ENCODE measurements at places on chromosomes 6 and 20. TPM values are rescaled to one million over a fixed set of nuclear protein-coding genes. Genes with fewer than 3 reads are reported as not detected.

SIM1 gene
- not detected for total RNA-seq

DNA sequence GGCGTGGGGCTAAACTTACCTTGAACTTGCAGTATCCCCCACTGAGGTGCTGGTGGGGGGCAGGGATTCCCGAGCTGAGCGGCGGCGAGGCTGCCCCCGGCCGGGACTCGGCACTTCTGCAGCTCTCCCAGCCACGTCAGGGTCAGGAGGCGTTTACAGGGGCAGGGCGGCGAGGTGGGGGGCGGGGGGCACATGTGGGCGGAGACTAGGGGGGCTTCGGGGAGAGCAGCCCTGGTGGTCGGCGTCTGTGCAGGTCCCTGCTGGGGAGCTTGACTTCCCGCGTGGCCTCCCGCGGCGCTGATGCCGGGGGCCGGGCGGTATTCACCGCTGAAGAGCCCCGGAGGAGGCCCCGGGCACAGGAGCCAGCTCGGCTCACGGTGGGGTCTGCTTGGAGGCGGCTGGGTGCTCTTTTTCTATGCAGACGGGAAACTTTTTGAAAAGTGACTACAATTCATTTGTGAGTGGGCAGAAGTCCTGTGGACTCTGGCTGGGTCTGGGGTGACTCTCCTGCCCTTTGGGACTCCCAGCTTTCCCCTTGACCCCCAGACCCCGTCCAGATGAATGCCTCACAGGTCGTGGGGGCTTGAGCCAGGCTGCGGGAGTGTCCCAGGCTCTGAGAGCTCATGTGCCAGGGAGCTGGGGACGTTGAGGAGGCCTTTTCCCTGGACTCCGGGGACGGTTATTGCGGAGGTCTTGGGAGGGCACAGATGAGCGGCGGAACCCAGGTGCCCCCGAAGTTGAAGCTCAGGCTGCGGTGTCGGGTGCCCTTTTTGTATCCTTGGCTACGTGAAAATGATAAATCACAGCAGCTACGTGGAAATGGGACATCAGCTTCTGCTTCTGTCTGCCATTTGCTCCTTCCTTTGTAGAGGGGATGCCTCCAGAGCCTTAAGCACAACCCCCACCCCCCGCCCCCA is 75.9 kb upstream of the GATA5 start:
- DNase-seq = peak; percentile 71

NFKBIL1 gene
- 33.2 TPM for total RNA-seq

DNA sequence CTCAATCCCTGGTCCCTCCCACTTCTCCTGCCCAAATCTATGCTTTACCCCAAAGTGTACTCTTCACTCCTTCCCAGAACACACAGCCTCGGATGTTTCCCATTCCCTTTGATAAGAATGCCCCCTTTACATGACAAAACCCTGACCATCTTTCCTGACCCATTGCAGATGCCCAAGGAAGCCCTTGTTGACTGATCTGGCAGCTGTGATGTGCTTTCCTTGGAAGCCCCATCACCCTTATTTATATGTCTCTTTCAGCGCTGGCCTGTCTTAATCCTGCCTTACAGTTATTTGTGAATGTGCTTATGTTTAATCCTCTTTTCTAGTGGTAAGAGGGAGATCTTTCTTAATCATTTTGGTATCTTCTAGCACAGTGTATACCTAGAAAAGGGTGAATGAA is 523.1 kb downstream of the CD83 start:
- DNase-seq = peak; percentile 29

SLC22A3 gene
- 23.9 TPM for total RNA-seq

GRCh38 chr6:15905488-15906419 is 223.1 kb upstream of the MYLIP start:
- DNase-seq = no peak

DNA sequence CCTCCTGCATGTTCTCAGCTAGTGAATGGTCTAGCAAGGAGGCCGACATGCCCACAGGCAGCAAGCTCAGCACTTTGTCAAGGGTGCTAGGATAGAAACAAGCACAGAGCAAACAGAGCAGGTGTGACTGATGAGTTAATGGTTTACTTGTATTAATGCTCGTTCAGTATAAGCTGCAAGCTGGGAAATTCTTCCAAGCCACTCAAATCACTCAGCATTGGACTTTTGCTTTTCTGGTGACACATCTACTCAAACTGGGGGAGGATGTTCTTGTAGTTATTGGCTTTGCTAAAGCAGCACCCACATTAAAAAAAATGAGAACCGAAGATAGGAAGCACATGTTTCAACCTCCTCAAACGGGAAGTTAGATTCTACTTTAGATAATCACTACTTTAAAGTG is 43.1 kb upstream of the NEDD9 start:
- no peak for DNase-seq

- DNase-seq = peak; percentile 71
Observed at GRCh38 chr6:130760006-130760405, 67.2 kb upstream of the SMLR1 start.

GRCh38 chr6:133895573-133896343 is 6.8 kb downstream of the TCF21 start:
- peak; percentile 69 for DNase-seq

DNA sequence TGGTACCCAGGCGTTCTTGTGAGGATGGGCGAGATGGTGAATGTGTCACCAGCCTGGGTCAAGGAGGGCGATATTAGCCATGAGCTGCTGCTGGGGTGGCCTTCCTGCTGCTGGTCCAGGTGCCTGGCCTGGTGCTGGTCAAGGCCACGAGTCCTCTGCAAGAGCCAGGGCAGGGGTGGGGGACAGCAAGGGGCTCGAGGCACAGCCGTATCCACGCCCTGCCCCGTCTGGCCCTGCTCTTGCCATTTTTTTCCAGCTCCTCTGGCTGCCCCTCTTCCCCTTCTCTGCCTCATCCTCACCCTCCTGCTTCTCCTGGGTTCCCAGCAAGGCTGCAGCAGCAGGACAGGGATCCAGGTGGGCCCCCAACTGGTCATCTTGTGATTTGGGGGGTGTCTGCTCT is 51.2 kb downstream of the CDH4 start:
- no peak for DNase-seq

DNA sequence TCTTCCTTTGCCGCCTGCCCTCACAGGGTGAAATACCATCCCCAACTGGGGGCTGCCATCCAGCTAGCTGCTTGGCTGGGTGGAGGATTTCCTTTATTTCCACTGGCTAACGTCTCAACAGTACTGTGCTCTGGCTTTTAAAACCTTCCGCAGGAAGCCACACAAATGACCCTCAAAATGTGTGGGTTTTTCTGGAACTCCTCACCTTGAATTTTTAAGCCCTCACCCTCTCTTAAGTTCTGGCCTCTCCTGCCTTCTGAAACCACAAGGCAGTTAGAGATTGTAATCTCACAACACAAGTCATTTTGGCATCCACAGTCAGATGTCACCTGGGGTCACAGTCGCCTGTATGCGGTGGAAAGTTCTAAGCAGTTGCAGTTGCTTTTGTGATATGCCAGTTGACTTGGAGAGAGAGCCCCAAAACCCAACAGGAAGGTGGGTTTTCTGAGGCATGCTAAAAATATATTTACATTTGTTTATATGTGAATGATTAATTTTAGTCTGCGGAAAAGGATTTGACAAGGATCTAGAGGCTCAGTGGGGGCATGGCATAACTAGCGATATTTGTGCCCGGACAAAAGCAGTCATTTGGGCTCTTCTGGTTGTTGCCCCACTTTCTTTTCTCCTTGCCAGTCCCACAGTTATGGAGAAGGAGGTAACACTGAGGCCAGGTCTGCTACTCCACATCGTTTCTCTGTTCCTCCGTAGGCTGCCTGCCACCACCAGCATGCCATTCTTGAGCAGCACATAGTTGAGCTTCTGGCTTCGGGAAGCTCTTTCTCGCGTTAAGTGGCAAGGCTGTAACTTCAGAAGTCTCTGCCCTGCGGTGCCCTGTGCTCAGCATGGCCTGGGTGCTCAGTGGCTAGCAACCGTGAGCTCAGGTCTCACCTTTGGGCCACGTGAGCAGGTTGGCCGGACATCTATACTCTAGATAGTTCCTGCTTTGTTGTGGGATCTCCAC is 335.3 kb downstream of the CD83 start:
- DNase-seq = no peak

- DNase-seq = peak; percentile 92
Observed at GRCh38 chr6:150142670-150143515, at the start of gene PPP1R14C. Gene PPP1R14C (plus strand): TSS chr6:150143044. CDS start chr6:150143193, 149 bp downstream.

GRCh38 chr6:139905404-139906052 is 531.1 kb upstream of the CITED2 start:
- no peak for DNase-seq

DNA sequence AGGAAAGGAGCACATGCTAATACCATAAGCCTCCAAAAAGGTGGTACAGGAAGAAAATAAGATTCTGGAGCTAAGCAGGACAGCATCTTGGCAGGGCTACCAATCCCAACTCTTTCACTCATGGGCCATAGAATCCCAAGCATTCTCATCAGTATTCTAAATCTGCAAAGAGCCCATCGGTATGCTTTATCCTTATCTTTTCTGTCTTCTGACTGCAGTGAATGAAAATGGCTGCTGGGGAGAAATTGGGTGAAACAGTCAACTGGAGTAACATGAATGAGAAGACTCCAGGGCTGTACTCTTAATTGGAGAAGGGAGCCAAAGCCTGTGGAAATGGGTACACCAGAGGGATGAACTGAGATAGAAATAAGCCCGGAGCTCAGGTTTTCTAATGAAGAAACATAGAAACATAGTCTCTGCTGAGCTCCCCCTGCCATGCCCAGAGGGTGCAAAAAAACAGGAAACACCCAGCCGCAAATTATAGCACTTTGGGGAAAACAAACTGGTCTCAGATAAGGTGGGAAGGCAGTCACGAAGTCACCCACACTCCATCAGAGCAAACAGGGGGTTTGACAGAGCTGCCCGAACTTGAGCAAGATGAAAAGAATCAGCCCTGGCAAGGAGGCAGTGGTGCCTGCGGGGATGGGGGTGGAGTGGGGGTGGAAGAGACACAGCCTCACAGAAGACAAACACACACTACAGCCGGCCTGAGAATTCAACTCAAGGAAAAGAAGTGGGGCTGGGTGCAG is 35.4 kb upstream of the E2F3 start:
- no peak for DNase-seq

GRCh38 chr6:35727231-35727934 is 9.4 kb upstream of the ARMC12 start:
- DNase-seq = peak; percentile 87

GRCh38 chr6:168318090-168318489 is 1.5 kb downstream of the DACT2 start:
- no peak for DNase-seq

GRCh38 chr6:80638213-80639055 is 532.0 kb downstream of the BCKDHB start:
- DNase-seq = no peak

PTCRA gene
- not detected for total RNA-seq

GRCh38 chr6:122077603-122078002 is 321.8 kb upstream of the HSF2 start:
- no peak for DNase-seq

DNA sequence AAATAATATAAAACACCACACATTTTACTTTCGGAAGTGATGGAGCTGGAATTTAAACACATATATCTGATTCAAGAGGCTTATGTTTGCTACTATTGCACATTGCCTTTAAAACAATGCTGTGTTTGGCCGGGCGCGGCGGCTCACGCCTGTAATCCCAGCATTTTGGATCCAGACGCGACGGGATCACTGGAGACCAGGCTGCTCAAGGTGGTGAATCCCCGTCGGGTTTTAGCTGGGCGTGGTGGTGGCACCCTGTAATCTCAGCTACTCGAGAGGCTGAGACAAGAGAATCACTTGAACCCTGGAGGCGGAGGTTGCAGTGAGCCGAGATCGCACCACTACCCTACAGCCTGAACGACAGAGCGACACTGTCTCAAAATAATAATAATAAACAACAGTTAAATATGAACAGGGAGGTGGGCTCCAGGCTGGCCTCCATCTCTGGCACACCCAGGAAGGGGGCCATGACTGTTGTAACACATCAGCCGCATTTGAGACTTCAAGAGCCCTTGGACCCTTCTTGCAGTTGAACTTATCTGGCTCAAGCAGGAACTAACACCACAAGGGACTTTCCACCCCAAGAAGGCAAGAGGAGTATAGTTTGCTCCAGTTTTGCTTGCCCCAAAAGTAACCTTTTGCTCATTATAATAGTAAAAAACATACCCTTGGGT is 127.1 kb upstream of the ZNF184 start:
- DNase-seq = no peak

PI16 gene
- not detected for total RNA-seq

All from H7 (cell line).